Neuronal stem cell (in vitro differentiated cells): ENCODE measurements at places on chromosomes 7 and 10.

- no peak overlapping the region for H3K4me3 ChIP-seq
- H3K27ac ChIP-seq = no peak overlapping the region
- H3K36me3 ChIP-seq = peaks cover 3% of the 10 kb centered on the region
- H3K27me3 ChIP-seq = no peaks in the 10 kb centered on the region
Observed at GRCh38 chr7:55171157-55171556, 152.3 kb downstream of the EGFR start.

GRCh38 chr10:53997953-53998352 is 803.1 kb downstream of the PCDH15 start:
- no peaks in the 10 kb centered on the region for H3K27me3 ChIP-seq
- no peaks in the 10 kb centered on the region for H3K36me3 ChIP-seq
- no peak overlapping the region for H3K27ac ChIP-seq
- no peak overlapping the region for H3K4me3 ChIP-seq
- H3K4me1 ChIP-seq = no peaks in the 10 kb centered on the region
- DNase-seq = no peak

DNA sequence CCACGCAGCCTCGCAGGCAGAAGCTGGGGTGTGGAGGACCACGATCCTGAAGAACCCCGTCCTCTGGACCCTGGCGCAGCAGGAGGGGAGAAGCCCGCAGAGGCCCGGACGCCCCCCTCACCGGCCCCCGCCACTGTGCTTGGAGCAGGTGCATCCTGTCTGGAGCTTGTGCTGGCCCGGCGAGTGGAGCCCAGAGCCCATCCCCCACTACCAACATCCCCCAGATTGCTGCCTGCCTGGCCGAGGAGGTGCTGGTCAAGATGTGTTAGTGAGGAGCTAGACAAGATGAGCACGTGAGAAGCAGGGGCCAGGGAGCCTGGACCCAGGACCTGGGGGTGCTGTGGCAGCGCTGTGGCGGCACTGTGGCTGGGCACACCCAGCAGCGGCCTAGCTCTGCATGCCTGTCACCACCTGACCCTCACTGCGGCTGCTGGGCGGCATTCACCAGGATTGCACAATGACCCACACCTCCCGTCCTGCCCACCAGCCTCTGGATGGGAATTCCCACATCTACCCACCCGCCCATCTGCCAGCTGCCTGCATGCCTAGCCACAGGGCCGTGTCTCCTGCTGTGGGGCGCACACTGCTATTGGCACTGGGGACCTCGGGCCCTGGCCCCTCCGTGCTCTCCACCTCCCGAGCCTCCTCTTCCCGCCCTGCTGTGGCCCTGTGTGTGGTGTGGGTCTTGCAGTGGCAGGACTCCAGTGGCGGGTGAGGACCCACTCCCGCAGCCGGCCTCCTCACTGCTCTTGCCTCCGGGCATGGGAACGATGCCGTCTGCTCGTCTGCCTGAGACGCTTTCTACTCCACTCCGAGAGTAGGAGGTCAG is 11.8 kb downstream of the GPR146 start:
- H3K36me3 ChIP-seq = peaks cover 9% of the 10 kb centered on the region
- no peak for DNase-seq
- H3K4me1 ChIP-seq = peaks cover 24% of the 10 kb centered on the region
- no peak overlapping the region for H3K27ac ChIP-seq

DNA sequence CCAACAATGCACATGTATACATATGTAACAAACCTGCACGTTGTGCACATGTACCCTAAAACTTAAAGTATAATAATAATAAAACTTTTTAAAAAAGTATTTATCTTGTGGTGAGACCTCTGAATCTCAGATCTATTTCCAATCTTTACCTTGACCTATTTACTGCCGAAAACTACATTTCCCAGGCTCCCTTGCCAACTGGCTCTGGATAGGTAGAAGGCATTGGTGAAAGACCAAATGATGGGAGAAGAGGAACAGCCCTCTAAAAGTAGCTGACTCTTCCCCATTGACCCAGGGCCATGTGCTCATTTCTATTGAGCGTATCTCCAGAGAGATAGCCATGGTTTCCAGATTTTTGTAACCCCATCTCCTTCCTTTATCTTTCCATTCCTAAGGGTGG is 247.4 kb downstream of the GPAM start:
- H3K36me3 ChIP-seq = no peaks in the 10 kb centered on the region
- no peaks in the 10 kb centered on the region for H3K4me1 ChIP-seq
- no peak for DNase-seq
- no peaks in the 10 kb centered on the region for H3K27me3 ChIP-seq
- no peak overlapping the region for H3K4me3 ChIP-seq

- H3K27ac ChIP-seq = no peak overlapping the region
- no peaks in the 10 kb centered on the region for H3K36me3 ChIP-seq
- no peaks in the 10 kb centered on the region for H3K4me1 ChIP-seq
- H3K27me3 ChIP-seq = no peaks in the 10 kb centered on the region
- DNase-seq = peak; percentile 15
- H3K4me3 ChIP-seq = no peak overlapping the region
Observed at GRCh38 chr10:93006435-93007039, 54.1 kb upstream of the CYP26C1 start.

DNA sequence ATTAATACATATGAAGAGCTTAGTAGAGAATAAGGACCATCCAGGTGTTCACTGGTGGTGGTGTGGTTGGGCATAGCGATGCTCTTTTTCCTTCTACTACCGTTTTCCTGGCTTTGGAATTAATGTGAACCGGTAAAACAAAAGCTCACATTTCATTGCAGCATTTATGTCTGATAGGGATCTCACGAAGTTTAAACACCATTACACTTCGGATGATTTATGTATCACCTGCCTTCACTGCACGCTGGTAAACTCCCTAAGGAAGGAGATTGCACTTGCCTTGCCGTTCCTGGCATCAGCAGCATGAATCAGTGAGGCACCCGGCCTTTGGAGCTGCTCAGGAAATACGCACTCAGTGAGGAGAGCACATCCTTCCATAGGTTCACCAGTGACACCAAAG is 47.5 kb downstream of the WIPF3 start:
- no peaks in the 10 kb centered on the region for H3K36me3 ChIP-seq
- no peak overlapping the region for H3K4me3 ChIP-seq
- no peaks in the 10 kb centered on the region for H3K27me3 ChIP-seq
- H3K4me1 ChIP-seq = peaks cover 2% of the 10 kb centered on the region
- no peak for DNase-seq

GRCh38 chr10:60679388-60679990 is 98.8 kb upstream of the CDK1 start:
- no peak for DNase-seq
- H3K27me3 ChIP-seq = no peaks in the 10 kb centered on the region
- no peak overlapping the region for H3K27ac ChIP-seq
- no peak overlapping the region for H3K4me3 ChIP-seq
- no peaks in the 10 kb centered on the region for H3K4me1 ChIP-seq

DNA sequence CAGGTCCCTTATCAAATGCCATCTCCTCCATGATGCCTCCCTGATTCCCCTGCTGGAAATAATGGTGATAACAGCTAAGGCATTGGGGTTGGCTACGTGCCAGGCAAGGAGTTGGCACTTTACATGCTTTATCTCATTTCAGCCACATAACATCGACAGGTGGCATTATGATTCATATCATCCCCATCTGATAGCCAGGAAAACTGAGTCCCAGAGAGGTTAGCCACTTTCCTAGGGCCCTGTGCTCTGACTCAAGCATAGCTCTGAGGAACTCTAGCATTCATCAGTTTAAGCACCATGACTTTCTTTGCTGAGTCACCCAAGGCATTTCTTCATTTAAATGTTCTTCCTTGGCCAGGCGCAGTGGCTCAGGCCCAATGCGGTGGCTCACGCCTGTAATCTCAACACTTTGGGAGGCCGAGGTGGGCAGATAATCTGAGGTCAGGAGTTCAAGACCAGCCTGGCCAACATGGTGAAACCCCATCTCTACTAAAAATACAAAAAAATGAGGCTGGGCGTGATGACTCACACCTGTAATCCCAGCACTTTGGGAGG is 6.6 kb downstream of the LEP start:
- DNase-seq = no peak
- no peak overlapping the region for H3K4me3 ChIP-seq
- no peaks in the 10 kb centered on the region for H3K36me3 ChIP-seq
- no peaks in the 10 kb centered on the region for H3K4me1 ChIP-seq
- H3K27ac ChIP-seq = no peak overlapping the region

- peaks cover 21% of the 10 kb centered on the region for H3K4me1 ChIP-seq
- H3K4me3 ChIP-seq = no peak overlapping the region
- no peaks in the 10 kb centered on the region for H3K36me3 ChIP-seq
- H3K27ac ChIP-seq = no peak overlapping the region
Observed at GRCh38 chr7:29135846-29136245, 10.5 kb downstream of the CPVL start.

- peaks cover 3% of the 10 kb centered on the region for H3K36me3 ChIP-seq
- no peaks in the 10 kb centered on the region for H3K27me3 ChIP-seq
- no peak overlapping the region for H3K27ac ChIP-seq
Observed at GRCh38 chr7:101941481-101942383, 124.3 kb downstream of the CUX1 start.

- H3K36me3 ChIP-seq = peaks cover 47% of the 10 kb centered on the region
- no peak for DNase-seq
- no peaks in the 10 kb centered on the region for H3K27me3 ChIP-seq
- H3K4me1 ChIP-seq = no peaks in the 10 kb centered on the region
- no peak overlapping the region for H3K27ac ChIP-seq
Observed at GRCh38 chr10:133420028-133420427, 4.4 kb downstream of the SPRN start.

DNA sequence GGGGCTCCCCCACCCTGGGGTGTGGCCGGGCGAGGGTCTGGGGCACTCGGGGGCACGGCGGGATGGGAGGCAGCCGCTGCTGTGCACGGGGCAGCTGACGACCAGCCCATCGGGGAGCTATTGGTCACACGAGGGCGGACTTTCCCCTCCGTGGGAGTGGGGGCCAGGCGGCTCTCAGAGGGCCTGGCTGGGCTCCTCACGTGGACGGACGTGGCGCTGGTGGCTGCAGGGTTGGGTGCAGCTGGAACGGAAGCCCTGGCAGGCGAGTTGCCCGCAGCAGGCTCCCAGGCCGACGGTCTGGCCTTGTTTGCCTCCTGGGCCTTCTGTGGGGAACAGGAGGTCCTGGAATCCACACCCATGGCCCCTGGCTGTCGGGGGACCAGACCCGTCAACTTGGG is 14.3 kb downstream of the MICALL2 start:
- H3K27ac ChIP-seq = no peak overlapping the region
- no peaks in the 10 kb centered on the region for H3K4me1 ChIP-seq
- no peak for DNase-seq
- H3K4me3 ChIP-seq = no peak overlapping the region
